Subcutaneous preadipocyte (primary cell): ENCODE measurements at places on chromosomes 16 and 17. TPM values are rescaled to one million over a fixed set of nuclear protein-coding genes. Genes with fewer than 3 reads are reported as not detected.

TMC6 gene
- 2.7 TPM in 1 of 2 replicates, not detected in the other for total RNA-seq

SCNN1B gene
- total RNA-seq = not detected in 2 replicates

CHD9NB gene
- total RNA-seq = 0.98 and 1.8 TPM in 2 replicates

CTF1 gene
- total RNA-seq = 0.59 and 1.1 TPM in 2 replicates

C17orf107 gene
- 0.37 and 0.59 TPM in 2 replicates for total RNA-seq
